Occipital lobe (tissue), 3 donors: ENCODE measurements at places on chromosomes 12 and 14. TPM values are rescaled to one million over a fixed set of nuclear protein-coding genes. Genes with fewer than 3 reads are reported as not detected.

DNA sequence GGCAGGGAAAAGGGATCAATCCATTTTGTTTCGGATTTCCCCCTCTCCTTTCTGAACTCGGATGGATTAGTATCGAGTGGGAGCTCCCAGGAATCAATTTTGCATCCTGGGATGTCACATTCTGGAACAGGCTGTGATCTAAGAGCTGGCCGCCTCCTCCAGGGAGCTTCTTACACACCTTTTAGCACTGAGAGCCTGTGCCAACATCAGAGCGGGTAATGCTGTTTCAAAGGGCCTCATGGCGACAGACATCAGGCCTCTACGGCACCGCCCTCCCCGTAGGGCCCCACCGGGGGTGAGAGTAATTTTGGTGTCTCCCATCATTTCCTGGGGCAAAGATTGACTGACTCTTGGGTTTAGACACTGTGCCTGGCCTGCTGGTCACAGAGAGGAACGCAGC lies 2.7 kb downstream of the GALNT9 start:
- DNase-seq, result peak; percentile 12

Gene PZP
- total RNA-seq, result not detected

- DNase-seq, result peak; percentile 50
These were observed 512 bp downstream of the POU6F1 start for GRCh38 chr12:51217133-51217967.

Gene IL26
- not detected for total RNA-seq

Gene C12orf60
- 3.6 TPM for total RNA-seq

Gene PA2G4
- total RNA-seq, result 64.9 TPM

DNA sequence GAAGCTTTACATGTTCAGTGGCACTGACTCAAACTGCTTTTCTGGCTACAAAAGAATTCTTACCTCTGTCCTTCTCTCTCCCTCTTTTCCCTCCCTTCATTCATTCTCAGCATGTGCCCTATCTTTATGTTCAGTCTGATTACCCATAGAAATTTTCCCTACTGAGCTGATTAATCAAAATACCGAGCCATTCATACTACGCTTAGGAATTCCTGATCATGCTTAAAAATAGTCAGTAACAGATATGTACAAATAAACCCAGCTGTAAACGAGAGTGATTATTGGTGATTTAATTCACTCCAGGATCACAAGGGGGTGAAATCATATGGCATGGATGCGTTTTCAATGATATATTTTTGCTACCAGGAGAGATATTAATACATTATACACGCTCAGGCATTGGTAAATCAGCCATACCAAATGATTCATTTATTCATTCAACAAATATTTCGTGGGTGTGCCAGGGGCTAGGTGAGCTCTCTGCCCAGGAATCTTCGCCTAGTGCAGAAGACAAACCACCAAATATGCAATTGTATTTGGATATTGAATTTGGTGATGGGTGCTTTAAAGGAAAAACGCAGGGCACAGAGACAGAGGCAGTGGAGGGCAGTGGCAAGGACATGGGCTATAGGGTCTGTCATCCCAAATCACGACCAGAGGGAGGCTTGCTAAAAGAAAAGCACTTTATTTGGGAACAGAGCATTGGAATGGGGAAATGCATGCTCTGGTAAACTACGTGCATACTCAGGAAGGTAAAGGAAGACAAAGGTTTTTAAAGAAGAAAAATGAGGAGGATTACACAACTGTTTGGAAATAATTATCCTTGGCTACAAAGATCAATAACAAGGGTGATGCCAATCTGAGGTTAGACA lies 13.9 kb upstream of the VRK1 start:
- DNase-seq, result no peak

Gene MYF6
- total RNA-seq, result 0.47 TPM

- DNase-seq, result no peak
These were observed 16.1 kb upstream of the MFAP5 start for GRCh38 chr12:8678661-8679111.
